Brain (organoid and tissue), 16 donors: ENCODE measurements at places on chromosomes 4 and X. TPM values are rescaled to one million over a fixed set of nuclear protein-coding genes. Genes with fewer than 3 reads are reported as not detected.

- no peak for DNase-seq
Observed at GRCh38 chrX:130211415-130212186, 39.8 kb downstream of the RAB33A start.

Gene IL2
- not detected for polyA plus RNA-seq

Gene CLNK
- polyA plus RNA-seq, result not detected

Gene HSFX2
- 1.9 TPM for polyA plus RNA-seq
